ENCODE measurements at places on chromosomes 16 and 17.
A peak's percentile ranks its signal among the peaks of the same experiment; 100 is the strongest.

DNA sequence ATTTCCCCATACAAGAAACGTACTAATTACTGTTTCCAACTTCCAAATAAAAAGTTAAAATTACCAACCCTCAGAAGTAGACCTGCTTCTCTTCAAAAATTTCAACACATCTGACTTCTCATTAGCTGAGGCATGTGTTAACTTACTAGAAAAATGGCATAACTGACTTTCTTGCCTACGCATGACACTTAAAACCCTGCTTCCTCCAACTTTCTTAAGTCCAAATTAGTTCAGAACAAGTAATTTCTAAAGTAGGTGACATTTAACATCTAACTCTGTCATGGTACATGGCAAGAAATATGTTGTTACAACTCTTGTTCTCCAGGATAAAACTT lies 6.7 kb downstream of the USP7 start:
- DNase-seq = no peak

GRCh38 chr17:45824901-45825492 lies 19.7 kb upstream of the SPPL2C start:
- no peak for DNase-seq

- DNase-seq = no peak
Measured at GRCh38 chr17:70074236-70074830, 692 bp upstream of the KCNJ16 start.

DNA sequence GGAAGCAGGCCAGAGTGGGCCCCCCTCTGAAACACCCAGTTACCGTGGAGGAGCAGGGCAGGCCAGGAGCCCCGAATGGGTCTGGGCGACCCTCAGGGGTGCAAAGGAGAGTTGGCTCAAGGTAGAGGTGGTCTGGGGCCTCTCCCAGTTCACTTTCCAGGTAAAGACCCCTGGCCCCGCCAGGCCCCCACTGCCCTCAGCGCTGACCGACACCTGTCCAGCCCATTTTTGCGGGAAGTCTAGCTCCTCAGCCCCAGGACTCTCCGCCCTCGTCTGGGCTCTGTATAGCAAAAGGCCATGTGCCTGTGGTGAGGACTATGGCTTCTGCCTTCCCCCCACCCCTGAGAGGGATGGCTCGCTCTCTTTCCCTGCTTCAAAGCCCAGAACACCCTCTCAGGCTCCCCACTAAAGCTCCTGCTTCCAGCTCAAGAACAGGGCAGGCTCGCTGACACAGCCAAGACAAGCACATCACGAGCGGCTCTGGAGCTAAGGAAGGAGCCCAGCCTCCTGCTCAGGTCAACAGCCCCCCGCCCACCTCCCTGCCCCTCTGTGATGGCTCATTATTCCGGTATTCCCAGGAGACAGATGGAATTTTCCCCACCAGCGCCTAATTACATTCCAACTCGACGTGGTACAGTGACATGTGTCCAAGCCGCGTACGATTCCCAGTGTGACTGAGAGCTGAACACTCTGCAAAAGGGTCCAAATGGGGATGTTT lies 59.4 kb downstream of the RTN4RL1 start:
- DNase-seq = no peak

- no peak for DNase-seq
Measured at GRCh38 chr17:58183514-58183913, 9.0 kb upstream of the EPX start.

- no peak for DNase-seq
Measured at GRCh38 chr16:80259290-80259805, 281.4 kb upstream of the DYNLRB2 start.

GRCh38 chr16:24853830-24854229 lies 8.1 kb downstream of the SLC5A11 start:
- peak; percentile 83 for DNase-seq

GRCh38 chr16:78504401-78504851 lies 405.0 kb downstream of the WWOX start:
- DNase-seq = no peak

DNA sequence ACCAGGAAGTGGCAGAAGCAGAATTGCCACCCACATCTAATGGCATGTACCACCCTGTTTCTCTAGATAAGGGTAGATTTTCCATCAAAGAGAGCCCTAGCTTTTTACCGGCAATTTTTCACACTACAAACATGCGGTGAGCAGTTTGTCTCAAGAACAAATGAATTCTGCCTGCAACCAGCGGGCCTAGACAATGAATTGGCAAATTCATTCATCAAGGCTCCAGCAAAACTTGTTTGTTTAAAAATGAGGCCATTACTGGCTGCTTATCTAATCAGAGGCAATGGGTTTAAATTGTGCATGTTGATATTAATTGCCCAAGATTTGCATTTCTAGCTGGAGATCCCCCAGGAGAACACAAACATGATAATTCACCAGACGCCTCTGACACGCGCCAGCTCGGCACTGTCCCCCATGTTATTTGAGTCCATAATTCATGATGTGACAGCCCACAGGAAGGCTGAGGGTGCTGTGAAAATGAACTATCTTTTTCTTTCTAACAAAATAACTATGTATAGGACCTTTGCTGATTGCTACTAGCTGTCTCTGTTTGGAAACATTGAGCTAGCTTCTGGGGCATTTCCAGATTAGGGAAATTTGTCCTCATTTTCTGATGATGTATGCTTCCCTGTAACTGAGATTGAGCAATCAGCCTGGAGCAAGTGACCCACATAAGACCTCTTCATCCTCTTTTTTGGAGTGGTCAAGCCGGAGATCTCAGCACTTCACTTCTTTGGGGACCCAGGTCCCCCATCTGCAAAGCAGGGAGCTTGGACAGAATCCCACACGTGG lies 80.8 kb downstream of the CNGB1 start:
- no peak for DNase-seq

DNA sequence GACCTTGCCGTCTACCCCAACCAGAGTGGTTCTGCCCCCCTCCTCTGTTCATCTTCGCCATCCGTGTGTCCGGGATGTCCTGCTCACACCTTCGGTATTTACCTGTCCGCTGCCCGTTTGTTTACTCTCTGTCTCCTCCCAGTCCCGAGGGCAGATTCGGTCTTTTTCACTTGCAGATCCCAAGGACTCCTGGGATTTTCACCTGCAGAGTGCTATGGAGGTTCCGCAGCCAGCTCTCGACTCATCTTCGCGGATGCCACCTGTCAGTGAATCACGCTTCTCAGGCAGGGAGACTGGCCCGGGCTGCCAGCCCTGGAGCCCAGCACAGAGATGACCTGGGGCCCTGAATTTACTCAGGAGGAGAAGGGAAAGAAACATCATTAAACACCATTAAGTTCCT lies 8.1 kb downstream of the CRISPLD2 start:
- peak; percentile 36 for DNase-seq

GRCh38 chr16:89200850-89201411 lies 594 bp upstream of the SLC22A31 start:
- no peak for DNase-seq

DNA sequence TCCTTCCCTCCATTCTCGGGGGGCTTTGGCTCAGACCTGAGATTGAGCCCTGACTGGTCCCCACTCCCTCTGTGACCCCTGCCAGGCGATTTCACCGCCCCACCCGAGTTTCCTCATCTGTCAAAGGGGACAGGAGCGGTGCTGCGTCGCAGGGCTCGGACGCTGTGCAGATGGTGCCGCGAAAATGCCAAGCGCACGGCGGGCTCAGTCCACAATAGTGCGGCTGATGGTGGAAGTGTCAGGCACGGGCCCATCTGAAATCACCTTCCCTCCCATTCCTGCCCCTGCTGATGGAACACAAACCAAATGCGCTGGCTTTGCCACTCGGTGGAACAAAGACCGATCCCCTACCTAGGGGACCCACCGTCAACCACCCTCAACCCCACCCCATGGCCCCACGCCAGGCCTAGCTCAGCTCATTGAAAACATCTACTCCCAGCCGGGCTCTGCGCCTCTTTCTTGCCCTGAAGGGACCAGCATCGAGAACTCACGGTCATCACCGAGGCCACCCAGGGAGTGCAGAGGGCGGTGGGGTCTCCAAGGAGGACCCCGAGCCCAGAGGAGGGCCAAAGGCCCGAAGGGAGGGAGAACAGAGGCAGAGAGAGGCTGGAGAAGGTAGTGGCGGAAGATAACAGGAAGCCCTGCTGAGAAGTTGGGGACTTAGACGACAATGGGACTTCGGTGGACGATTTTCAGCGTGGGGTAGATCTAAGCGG lies 1.4 kb downstream of the CARHSP1 start:
- DNase-seq = no peak

GRCh38 chr17:18093616-18094408 lies 6.1 kb downstream of the DRG2 start:
- DNase-seq = peak; percentile 87

GRCh38 chr16:4260360-4260759 lies 12.5 kb downstream of the TFAP4 start:
- DNase-seq = peak; percentile 61

DNA sequence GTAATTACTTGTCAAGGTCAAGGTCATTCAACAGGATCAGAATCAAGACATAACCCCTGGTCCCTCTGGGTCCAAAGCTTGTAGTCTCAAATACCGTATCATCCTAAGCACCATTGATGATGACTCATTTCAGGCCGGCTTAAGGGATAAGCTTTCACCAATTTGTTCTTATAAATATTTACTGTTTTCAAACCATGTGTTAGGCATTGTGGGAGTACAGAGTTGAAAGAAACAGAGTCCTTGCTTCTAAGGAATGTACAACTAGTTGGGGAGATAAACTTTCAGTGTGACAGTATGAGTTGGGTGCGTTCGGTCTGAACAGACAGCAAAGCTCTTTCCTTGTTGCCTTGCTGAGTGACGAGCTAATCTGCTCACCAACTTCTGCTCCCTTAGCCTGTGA lies 183.5 kb upstream of the MAF start:
- no peak for DNase-seq

DNA sequence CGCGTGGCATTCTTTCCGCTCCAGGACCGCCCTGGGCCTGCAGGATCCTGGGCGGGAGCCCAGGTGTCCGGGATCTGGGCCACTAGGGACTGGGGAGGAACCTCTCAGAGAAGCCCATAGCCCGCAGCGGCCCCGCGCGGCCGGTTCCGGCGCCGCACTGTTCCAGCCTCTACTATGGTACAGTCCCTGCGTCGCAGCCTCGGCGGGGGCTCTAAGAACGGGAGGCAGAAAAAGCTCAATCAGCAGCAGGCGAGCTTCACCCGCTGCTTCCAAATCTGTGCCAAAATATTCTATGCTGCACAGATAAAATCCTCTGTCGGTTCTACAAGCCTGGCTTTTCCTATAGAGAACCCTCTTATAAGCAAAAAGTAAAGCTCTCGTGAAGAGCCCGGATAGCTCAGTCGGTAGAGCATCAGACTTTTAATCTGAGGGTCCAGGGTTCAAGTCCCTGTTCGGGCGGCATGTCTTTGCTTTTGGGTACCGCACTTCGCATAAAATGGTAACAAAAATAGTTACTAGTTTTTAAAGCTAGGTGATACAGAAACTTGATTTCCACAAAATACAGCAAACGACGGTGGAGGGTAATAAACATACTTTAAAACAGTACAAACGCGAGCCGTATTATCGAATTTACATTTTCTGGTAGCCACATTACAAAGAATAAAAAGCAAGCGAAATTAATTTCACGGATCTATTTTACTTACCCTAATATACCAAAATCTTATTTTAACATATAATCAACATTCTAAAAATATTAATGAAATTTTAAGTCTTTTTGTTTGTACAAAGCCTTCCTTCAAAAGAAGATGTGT lies 661 bp upstream of the ALOXE3 start:
- peak; percentile 79 for DNase-seq

GRCh38 chr17:285751-286422 lies 66.7 kb downstream of the RPH3AL start:
- DNase-seq = no peak

Data from epithelial cell of esophagus (primary cell).